ENCODE measurements at places on chromosomes 5 and 9.

DNA sequence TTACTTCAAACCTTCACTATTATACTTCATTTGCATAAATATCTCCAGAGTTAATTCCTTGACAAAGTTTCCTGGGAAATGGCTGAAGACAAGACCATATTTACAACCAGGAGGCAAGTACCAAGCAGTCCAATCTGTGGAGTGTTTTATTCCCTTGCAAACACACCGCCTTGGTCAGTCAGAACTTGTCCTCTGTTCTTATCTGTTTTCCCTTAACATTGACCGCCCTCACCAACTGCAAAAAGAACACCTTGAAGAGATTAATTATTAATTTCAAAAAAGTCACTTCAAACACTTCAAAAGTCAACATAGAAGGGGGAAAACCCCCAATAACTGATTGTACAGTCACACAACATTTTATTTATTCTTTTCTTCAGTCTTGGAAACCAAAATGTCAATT lies 269.0 kb upstream of the RGMB start:
- no peak for DNase-seq

GRCh38 chr9:99544526-99544925 lies 277.2 kb upstream of the NR4A3 start:
- no peak for DNase-seq

DNA sequence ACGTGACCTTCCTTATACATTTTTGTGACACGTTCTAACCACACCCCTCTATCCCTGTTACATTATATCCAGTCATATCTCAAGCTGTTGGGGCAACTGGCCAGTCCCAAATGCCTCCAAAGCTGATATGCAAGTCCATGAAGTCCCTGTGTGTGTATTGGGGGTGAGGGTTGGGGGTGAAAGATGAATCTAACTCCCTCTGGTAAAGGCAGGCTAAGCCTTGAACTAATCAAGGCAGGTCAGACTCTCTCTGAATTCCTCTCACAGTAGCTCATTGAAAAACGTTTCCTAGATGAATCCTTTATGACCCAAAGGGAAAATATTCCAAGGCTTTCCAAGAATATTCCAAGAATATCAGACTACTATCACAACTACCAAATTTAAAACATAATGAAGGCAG lies 174.4 kb downstream of the MUSK start:
- no peak for DNase-seq

- DNase-seq: no peak
Observed at GRCh38 chr9:124363326-124364096, 51.7 kb downstream of the PSMB7 start.

DNA sequence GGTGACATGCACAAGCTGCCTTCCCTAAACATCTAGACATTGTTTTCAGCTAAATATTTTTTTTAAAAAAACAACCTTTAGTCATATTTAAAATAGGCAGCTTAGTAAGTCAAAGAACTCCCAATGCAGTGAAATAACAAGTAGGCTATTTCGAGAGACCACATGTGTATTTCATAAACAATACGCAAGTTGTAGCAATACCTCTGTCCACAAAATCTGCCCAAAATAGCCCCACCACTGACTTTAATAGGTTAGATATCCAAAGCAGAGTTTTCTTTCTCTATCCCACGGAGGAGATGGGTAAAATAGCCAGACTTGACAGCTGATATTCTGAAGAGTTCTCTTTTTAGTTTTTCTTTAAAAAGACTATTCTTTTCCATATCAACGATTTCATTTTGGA lies 1.2 kb downstream of the SLC24A2 start:
- no peak for DNase-seq

DNA sequence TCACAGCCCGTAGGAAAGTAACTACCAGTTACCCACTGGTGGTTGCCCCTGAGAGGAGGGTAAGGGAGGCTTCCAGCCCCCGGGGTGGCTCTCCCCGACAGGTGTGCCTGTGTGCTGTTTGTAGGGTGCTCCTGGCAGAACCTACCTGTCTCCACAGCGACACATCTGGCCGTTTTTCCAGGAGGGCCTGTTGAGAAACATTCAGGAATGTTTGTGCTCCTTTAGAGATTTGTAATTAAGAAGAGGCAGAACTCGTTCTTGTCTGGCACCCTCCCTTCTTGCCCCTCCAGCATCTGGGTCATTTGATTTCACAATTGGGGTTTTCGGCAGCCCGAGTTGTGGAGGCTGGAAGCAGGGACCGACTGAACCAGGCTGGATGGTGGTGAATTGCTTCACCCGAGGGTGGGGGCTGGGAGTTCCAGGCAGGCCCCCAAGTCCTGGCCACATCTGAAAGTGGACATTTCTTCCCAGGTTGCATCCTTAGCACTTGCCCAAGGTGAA lies 74.2 kb downstream of the WWC1 start:
- no peak for DNase-seq

DNA sequence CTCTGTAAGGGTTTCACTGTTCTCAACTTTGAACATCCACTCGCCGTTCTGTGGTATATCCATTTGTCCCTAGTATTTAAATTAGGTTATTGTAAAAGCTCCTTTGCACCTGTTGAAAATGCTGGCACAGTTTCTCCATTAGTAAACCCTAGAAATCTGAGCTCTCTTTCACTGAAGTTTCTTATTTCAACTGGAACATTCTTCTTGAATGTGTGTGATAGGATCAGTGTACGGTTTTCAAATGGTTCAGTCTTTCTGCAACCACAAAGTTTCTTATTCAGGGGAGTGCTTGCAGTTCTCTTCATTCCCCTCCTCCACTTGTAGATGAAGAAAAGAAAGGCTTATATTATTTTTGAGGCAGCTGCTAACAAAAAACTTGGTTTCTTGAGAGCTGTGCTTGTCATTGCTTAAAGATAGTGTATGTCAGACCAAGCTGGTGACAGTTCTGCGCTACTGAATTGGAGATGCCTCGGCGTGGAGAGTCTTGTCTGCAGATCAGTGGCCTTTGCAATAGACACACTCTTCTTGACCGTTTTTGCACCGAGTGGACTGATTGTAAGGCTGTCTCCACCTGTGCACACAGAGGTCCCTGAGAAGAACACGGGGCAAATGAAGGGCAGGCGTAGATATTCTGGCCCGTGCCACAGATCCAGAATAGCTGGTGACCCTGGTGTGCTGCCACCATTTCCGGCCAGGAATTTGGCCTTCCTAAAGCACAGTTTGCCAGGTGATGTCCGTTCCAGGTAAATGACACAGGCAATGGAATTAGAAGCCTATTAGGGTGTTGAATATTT lies 102.2 kb downstream of the TRIO start:
- no peak for DNase-seq

GRCh38 chr9:123863164-123863855 lies 66.6 kb downstream of the DENND1A start:
- no peak for DNase-seq

GRCh38 chr5:124576848-124577409 lies 169.5 kb downstream of the ZNF608 start:
- DNase-seq: no peak

DNA sequence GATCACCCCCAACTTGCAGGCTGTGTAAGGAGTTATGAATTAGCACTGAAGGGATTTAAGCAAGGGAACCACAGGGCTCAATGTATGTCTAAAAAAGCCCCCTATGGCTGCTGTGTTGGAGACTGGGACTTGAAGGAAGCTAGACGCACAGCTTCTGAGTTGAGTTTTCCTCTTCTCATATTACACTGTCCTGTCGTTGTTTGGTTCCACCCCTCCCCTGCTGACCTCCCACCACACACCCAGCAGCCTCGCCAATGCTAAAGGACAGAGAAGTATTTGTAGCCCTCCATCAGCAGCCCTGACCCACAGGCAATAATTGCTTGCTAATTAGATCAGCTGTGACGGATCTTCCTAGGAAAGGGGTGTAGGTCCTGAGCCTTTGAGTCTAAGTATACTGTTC lies 15.1 kb upstream of the CARTPT start:
- no peak for DNase-seq

DNA sequence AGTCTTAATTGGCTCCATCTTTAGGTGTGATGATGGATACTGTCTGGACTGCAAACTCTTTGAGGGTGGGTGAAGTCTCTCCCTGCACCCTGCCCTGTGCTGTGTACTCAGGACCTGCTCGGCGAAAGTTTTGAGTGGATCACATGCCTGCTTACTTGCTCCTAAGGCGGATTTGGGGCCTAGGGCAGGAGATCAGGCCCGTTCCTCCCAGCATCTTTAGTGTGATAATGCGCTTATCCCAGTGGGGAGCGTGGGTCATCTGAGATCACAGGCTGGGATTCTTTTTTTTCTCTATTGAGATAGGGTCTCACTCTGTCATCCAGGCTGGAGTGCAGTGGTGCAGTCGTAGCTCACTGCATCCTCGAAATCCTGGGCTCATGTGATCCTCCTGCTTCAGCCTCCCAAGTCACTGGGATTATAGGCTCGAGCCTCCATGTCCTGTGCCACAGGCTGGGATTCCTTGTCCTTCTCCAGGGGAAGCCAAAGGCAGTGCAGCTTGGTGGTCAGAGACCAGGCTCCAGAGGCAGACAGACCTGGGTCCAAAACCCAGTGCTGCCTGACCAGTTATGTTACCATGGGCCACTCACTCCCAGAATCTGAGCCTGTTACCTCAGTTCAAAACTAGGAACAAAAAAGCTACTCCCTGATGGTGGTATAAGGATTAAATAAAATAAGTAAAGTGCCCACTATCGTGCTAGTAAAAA lies 59.7 kb downstream of the ZNF618 start:
- DNase-seq: no peak

DNA sequence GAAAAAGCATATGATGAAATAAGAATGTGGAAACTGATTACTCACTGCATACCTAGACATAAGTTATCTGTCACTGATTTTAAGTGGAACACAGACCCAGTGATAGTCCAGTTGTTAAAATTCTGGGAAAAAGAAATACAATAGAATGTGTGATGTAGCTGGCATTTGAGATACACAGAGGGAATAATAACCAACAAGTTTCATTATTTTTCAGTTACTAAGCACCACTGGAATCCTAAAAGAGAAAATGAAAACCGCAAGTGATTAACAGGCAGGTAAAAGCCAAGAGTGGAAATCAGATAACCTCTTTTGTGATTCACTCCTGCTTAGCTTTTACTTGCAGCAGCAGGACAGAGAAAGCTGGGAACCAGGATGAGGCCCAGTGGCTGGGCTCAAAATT lies 994.0 kb upstream of the SEMA6A start:
- DNase-seq: no peak

DNA sequence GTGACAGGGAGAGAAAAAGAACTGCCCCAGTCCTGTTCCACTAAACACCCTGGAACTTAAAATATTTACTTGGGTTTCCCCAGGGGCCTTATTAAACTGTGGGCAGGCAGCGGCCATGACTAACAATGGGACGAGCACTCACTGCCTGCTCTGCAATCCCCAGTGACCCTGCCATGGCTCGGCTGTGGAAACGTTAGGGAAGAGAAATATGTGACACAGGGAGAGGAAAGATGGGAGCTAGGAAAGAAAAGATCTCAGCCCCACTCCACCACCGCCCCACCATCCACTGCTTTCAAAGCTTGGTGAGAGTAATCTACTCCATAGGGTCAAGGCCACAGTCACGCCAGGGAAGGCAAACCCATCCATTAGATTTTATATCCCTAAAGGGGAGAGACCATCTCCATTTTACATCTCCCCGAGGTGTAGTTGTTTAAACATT lies 117.6 kb downstream of the EFNA5 start:
- DNase-seq: no peak

GRCh38 chr5:143023411-143024096 lies 253.4 kb downstream of the ARHGAP26 start:
- no peak for DNase-seq

DNA sequence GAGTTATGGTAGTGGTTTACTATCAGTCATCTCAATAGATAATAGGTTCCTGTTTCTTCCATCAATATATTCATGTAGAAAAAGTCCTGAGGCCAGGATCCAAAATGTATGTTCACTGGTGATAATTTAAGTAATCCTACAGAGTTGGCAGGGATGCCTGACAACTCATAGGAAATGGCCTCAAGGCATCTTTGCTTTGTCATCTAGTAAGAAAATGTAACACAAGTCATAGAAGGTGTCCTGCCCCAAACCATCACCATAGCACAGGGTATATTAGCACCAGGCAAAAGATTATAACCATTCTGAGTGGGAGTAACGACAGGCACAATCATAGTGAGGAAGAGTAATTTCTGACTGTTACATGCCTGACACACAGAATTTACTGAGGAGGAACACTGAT lies 257.0 kb downstream of the TMEM167A start:
- DNase-seq: no peak

- DNase-seq: no peak
Observed at GRCh38 chr5:82290005-82290404, 11.9 kb upstream of the RPS23 start.

- DNase-seq: no peak
Observed at GRCh38 chr5:83306572-83307241, 164.8 kb upstream of the VCAN start.
